ENCODE measurements at places on chromosomes 7 and 10.

GRCh38 chr10:80201608-80202141, 3.7 kb downstream of the ANXA11 start:
- no peak for DNase-seq

DNA sequence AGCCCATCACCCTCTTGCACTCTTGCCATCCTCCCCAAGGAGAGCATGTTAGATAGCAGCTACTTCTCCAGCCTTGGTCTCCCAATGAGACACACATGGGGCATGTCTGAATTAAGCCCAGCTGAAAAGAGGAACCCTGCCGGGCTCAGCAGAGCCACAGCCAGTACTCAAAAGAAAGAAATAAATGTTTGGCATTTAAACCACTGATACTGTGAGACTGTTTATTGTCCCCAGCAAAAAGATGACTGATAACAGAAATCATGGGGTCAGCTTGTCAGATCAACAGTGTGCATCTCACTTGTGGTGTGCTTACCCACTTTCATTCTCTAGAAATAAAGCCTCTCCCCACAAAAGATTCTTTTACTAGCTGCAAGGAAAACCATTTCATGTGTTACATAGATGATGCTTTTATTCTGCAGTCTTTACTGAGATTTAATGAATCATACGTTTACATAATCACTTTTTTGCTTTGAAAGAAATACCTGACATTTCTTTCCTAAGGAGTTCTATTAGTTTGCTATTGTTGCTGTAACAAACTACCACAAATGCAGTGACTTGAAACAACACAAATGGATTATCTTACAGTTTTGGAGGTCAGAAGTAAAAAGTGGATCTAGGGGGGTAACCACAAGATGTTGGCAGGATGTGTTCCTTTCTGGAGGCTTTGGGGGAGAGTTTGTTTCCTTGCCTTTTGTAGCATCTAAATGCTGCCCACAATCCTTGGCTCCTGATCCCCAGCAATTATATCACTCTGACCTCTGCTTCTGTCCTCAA, 20.9 kb downstream of the ANKRD7 start:
- DNase-seq, result no peak

DNA sequence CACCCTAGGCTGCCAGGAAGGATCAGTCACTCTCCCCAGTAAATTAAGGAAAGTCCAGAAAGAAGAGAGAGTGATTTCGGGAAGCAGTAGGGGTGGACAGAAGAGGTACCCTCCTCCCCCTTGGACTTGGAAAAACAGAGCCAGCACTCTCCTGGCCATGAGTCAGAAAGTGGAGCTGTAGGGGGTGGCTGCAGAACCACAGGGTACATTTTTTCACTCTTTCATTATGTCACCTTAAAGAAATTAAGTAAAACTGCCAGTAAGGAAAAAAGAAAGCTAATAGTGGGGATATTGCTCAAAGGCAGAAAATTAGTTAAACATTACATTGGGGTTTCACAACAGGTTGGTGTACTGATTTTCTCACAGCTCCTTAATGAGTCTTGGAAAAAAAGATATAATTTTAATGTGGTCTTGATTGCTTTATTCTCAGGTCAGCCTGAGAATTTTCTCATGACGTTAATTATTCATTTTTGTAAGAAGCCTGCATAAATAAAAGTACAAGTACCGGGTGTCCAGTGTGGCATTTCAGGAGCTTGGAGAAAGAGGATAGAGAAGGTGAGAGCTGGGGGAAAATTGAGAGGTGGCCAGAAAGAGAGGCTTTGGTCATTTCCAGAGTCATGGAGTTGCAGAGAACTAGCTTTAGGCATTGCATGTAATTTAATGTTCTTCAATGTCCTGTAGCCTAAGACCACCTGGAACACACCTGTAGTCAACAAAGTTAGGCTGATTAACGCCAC, 23.2 kb upstream of the AOAH start:
- no peak for DNase-seq

DNA sequence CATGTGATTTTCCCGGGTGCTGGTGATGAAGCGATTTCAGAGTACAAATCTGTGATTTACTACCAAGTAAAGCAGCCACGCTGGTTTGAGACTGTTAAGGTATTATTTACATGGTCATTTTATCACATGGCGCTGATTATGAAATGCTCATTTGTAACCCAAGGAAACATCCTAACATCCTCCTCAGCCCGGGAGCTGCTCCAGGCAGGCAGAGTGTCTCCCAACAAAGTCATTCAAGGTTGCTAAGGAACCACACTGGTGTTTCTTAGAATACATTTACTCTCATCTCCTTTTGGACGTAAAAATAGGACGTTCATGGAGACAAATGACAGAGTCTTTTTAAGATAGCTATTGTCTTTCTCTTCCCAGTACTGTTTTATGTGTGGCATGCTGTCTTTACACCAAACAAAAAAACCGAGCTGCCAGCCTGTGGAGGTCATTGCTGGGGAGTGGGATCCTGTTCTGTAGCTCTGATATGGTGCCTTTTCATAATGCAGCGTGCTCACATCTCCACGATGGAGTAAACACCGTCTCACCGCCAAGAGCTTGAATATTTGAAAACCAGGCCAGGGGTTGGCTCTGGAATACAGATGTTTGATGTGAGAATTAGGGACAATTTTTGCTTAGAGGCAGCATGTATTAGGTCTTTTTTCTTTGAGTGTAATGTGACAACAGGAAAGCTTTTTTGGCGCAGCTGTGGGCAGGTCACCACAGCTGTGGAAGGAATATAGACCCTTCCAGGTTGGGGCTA, 119.6 kb downstream of the DOCK1 start:
- DNase-seq, result no peak

DNA sequence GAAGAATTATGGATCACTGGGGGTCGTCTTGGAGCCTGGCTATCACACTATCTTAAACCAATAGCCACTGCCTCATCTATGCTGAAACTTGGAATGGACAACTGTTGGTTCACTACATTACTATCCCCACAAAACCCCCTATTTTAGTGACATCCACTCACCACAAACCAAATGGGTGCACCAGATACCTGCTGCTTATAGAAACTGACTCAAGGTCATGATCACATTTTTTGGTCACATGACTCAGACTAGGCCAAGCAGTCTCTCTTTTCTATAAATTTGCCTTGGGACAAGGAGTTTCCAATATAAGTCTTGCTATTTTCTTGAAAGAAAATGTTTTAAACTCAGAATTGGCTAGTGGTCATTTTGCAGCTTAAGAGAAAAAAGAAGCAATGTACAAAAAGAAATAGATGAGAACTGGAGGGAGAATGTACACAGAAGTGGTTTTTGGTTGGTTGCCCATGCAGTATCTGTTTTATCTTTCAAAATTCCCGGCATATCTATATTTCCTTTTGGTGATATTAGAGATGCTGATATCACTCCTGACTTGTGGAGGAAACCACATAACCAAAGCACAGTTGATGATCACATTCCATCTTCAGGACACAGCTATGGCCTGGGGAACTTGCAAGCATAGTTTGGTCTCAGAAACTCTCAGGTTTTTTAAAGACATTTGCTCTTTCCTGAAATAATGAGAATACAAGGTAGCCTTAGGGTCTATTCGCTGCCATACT, 85.2 kb upstream of the CACNA2D1 start:
- no peak for DNase-seq

GRCh38 chr10:15879058-15879457, 18.8 kb upstream of the MINDY3 start:
- peak; percentile 60 for DNase-seq

GRCh38 chr7:24972991-24973390, 7.0 kb downstream of the OSBPL3 start:
- no peak for DNase-seq

DNA sequence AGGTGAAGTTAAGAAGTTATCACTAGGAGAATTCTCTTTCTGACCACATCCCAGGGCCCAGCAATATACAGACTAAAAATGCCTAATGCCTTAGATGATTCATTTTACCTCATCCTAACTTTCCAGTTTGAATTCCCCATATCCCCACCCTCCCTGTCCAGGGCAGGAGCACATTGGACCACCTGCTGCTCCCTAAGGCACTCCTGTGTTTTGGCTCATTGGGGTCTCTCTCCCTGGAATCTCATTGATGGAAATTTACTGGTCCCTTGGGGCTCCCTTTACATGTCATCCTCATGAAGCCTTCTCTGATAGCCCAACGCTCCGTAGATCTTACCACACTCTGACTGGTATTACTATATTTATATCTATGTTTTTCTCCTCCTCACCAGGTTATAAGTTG, 2.7 kb downstream of the IL2RA start:
- no peak for DNase-seq

- no peak for DNase-seq
These were observed 368.8 kb downstream of the ADRA2A start for GRCh38 chr10:111445667-111446066.

DNA sequence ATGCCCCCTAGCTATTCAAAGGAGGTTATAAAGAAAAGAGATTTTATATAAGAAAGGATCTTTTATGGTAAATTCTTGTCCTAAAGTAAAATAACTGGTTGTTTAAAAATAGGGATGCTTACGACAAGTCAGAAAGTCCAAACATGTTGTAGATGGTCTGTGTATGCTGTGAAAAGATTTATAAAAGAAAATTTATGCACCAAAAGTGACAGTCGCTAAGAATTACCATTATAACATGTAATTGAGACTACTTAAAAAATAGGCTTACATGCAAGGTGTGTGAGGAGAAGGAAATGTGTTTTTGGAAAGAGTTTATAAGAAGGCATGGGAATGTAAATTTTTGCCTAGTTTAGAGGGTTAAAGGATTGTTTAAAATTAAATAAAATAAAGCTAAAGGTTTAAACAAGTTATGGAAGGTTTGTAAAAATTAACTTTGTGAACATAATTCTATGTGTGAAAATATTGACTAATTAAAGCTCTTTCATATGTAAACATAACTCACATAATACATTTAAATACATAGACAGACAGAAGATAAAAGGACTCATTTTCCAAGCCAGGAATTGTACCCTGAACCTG, 118.5 kb downstream of the LYZL1 start:
- no peak for DNase-seq

- no peak for DNase-seq
These were observed 3.1 kb downstream of the KBTBD2 start for GRCh38 chr7:32888505-32888904.

- no peak for DNase-seq
These were observed 22.0 kb upstream of the SLC26A4 start for GRCh38 chr7:107638594-107638993.

DNA sequence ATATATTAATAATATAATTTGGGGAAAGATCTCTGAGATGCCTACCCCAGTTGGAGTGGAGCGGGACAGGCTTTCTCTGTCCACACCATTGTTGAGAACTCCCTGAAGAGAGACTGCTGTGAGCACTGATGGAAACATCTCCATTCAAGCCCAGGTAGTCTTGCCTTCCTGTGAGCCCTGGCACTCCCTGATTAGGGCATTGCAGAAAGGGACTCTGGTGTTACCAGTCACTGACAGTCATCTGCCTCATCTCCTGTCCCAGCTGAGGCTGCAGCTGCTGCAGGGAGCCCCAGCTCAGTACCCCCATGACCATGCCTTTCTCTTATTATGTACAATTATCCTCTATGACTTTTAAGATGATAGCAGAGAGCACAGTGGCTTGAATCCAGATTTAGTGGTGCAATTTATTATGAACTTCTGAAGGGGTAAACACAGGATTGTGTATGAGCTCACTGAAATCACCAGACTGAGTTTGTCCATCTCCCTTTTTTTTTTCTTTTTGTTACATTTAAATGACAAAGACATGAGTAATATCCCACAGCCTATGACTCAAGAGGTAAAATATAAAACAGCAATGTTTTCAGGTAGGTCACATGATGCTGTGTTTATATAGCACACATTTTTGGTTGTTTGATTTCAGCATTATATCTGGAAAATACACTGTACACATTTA, 236.9 kb downstream of the SLC25A13 start:
- no peak for DNase-seq

GRCh38 chr7:142808461-142808801, 37.7 kb downstream of the PRSS2 start:
- no peak for DNase-seq

DNA sequence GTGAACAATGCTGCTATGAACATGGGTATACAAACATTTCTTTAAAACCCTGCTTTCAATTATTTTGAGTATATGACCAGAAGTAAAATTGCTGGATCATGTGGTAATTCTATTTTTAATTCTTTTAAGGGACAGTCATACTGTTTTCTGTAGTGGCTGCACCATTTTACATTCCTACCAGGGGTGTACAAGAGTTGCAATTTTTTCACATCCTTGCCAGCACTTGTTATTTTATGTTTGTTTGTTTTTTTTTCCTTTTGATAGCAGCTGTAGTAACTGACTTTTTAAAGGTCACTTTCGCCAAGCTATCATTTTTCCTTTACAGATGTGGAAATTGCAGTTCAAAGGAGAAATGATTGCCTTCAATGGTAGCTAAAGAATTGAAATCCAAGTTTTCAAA, 99.5 kb downstream of the GPR85 start:
- DNase-seq, result no peak

GRCh38 chr10:84291384-84291783, 37.0 kb upstream of the CCSER2 start:
- DNase-seq, result no peak

GRCh38 chr7:132732321-132732865, 156.1 kb upstream of the PLXNA4 start:
- no peak for DNase-seq

GRCh38 chr10:124306922-124307371, 111.8 kb downstream of the OAT start:
- no peak for DNase-seq

DNA sequence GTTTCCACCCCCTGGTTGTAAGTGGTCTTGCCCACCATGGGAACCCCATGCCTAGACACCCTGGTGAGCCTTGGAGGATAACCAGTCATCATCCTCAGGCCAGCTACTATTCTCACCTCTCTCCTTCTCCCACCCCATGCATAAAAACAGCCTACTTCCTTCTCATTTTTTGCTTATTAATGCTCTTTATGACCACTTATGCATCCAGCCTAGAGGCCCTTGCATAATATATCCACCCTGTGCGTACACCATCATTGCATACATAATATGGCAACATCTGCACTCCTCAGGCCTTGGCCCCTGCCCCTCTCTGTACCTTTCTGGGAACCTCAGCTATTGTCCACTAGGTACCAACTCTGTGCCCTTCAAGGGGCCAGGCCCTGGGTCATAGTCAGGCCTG, 91.0 kb downstream of the CDH23 start:
- DNase-seq, result no peak

GRCh38 chr10:29635711-29636144, 957 bp upstream of the SVIL start:
- no peak for DNase-seq
